Dermis microvascular lymphatic vessel endothelial cell (primary cell): ENCODE measurements at places on chromosomes 13 and 19. TPM values are rescaled to one million over a fixed set of nuclear protein-coding genes. Genes with fewer than 3 reads are reported as not detected.
A peak's percentile ranks its signal among the peaks of the same experiment; 100 is the strongest.

PSG3 gene
- under 0.01 and 0.13 TPM in 2 replicates for total RNA-seq

- DNase-seq: no peak
These were observed 85.5 kb downstream of the DIAPH3 start for GRCh38 chr13:60078226-60078625.

DNA sequence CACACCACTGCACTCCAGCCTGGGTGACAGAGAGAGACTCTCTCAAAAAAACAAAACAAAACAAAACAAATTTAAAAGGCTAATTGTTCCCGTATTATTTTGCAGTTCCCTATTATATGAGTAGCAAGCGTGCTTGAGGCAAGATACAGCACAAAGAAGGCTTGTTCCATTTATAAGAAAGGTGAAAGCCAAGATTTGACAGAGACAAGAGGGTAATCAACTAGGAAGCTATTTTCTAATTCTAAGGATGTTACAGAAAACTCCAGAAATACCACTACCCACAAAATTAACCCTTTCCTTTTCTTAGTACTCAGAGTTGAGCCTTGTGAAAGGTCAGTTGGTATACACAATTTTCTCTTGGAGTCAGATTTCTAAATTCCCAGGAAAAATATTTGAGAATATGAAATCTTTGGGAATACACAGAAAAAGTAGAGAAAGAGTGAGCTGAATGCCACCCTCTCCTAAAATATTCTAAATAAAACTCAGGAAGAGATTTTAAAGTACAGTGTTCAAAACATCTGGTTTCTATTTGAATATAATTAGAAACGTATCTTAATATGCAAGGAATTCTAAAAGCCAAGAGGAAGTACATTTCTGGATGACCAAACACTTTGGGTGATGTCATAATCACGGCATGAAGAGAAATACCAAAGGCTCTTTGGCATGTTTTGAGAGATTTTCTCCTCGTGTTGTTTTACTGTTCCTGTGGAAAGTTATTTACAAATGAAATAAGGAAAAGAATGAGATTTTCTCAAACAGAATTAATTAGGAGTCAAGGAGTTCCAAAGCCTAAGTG lies 63.0 kb upstream of the FLT1 start:
- peak; percentile 71 for DNase-seq

- DNase-seq: peak; percentile 79
These were observed 133.4 kb upstream of the FNDC3A start for GRCh38 chr13:48842316-48842715.

- DNase-seq: peak; percentile 78
These were observed 20.0 kb upstream of the ZDHHC20 start for GRCh38 chr13:21478881-21479808.

DNA sequence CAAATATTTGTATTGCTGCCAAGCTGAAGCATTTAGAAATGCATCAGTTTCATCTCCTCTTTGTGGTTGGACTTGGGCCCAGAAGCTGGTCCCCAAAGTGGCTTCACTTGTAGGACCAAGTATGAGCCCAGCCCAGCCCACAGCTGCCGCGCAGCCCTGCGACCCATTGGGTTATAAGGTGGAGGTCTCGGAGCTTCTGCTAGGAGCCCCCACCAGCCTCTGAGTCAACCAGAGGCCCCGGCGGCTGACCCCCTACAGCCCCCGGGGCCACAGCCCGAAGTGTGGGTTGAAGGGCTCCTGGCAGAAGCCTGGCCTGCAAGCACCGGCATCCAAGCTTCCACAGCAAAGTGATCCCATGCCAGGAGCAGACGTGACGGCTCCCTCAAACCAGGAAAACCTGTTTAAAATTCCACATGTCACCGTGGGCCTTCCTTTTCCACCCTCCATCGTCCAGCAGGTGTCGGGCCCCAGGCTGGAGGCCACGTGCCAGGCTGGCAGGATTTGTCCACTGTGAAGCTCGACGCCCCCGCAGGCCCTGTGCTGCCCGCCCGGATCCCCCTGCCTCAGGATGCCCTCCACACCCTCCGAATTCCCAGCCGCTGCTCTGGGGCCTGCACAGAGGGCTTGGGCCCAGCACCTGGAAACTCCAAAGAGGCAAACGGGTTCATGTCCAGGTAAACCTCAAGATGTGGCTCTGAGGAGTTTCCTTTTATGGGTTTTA lies 54.7 kb downstream of the C13orf46 start:
- no peak for DNase-seq

GRCh38 chr13:40640202-40640601 lies 26.2 kb downstream of the FOXO1 start:
- DNase-seq: no peak

DNA sequence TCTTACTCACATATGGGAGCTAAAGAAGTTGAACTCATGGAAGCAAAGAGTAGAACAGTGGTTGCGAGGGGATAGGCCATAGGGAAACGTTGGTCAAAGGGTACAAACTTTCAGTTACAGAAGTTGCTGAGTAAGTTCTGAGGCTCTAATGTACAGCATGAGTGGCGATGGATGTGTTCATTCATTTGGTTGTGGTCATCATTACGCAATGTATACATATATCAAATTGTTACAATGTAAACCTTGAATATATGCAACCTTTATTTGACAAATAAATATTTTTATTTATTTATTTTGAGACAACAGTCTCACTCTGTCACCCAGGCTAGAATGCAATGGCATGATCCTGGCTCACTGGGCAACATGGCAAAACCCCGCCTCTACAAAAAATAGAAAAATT lies 38.7 kb downstream of the ZIC5 start:
- no peak for DNase-seq

GGN gene
- under 0.01 and 0.26 TPM in 2 replicates for total RNA-seq

ENOX1 gene
- 0.38 and 1.2 TPM in 2 replicates for total RNA-seq

DNA sequence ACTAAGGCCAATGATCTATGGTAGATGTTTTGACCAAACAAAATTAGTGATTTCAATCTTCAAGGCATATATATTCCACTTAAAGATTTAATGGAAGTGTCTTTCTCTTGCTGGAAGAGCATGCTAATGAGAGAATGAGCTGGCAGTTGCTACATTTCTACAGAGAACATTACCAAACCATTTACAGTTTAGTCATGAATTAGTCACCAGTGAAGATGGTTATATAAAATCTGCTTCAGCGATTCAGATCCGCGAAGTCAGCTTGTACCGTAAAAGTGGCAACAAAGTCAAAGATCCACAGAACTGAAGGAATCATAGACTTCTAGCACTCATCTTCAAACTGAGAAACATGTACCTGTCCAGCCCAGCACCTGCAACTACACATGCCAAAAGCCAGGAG lies 156.3 kb downstream of the SLITRK5 start:
- DNase-seq: no peak

DEDD2 gene
- total RNA-seq: 15.0 and 20.9 TPM in 2 replicates

GRIK5 gene
- under 0.01 TPM in 1 of 2 replicates, not detected in the other for total RNA-seq

GRCh38 chr19:11534538-11534937 lies 4.1 kb upstream of the CNN1 start:
- DNase-seq: no peak

- no peak for DNase-seq
These were observed 13.5 kb upstream of the BCL3 start for GRCh38 chr19:44735011-44735410.

GRCh38 chr19:51551673-51552432 lies 19.2 kb upstream of the ZNF175 start:
- DNase-seq: no peak

NANOS3 gene
- total RNA-seq: 0.25 TPM in 1 of 2 replicates, not detected in the other

DNA sequence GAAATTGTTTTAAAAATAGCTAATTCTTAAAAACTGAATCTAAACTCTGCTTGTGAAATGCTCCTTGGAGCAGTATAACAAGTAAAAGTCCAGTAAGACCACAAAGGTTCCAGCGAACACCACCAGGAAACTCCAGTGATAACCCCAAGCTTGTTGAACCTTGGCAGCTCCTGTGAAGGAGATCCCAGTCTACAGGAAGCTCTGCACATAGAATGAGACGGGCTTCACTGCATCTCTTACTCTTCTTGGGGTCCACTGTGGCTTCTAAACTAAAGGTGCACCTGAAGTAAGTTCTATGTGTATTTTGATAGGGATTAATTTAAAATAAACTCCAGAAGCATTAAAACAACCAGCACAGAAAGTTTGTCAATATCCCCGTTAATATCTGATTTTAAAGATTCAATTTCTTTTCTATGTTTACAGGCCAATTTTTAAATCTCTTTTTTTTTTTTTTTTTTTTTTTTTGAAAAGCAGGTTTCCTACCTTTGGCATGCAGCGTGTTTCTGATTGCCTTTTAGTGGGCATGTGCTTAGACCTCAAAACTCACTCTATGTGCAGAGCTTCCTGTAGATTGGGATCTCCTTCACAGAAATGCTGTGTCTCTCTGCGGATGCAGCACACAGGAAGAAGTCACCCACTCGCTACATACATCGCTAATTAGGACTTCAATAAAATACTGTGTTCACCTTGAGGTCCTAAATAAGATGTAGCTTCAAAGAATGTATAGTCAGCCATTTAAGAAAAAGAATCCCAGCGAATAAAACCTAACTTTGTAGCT lies 508.5 kb downstream of the KLF12 start:
- DNase-seq: no peak

POU4F1 gene
- under 0.01 TPM in 2 replicates for total RNA-seq

- DNase-seq: no peak
These were observed 597.9 kb upstream of the PCDH9 start for GRCh38 chr13:67827992-67828391.

IRGC gene
- not detected in 2 replicates for total RNA-seq

GRCh38 chr13:80712026-80712425 lies 371.1 kb upstream of the SPRY2 start:
- no peak for DNase-seq

- no peak for DNase-seq
These were observed 1.3 kb downstream of the FAM174C start for GRCh38 chr19:1276628-1277022.

DNA sequence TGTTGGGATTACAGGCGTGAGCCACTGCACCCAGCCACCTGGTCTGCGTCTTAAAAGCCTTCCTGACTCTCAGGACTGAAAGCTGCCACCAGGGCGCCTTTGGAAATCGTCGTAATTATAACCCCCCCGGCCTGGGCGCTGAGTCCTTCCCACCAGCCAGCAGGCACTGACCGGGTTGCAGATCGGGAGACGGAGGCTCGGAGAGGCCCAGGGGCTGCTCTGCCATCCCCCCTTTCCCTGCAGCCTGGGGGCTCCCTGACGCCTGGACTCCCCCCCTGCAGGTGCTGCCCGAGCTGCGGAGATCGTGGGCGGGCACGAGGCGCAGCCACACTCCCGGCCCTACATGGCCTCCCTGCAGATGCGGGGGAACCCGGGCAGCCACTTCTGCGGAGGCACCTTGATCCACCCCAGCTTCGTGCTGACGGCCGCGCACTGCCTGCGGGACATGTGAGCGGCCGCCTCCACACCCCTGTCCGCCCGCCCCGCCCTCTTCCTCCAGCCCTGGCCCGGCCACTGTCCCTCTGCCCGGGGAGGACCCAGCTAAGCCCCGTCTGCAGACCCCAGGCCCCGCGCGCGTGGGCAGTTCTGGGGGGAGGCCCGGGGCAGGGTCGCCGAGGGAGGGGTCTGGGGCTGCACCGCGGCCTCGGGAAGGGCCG lies 2.5 kb downstream of the PRTN3 start:
- no peak for DNase-seq

NDUFB7 gene
- total RNA-seq: 304 and 331 TPM in 2 replicates

DNA sequence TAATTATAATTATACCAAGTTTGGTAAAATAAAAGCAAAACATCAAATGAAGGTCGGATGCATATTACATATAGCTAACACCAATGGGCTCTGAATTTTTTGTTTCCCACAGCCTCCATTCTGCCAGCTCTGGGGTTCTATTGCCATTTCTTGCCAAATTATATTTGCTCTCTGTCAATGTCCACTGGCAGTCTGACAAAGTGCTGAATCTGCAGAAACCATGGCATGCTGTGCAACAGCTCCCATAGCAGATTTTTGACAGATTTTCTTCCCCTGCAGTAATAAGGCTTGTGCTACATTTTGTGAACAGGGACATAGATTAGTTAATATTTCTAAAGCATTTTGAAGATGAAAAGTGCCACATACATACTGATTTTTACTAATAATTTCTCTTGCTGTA lies 1102.1 kb downstream of the DIAPH3 start:
- no peak for DNase-seq

- DNase-seq: no peak
These were observed 52.2 kb downstream of the ATP11A start for GRCh38 chr13:112741835-112742570.
